Ovary (tissue), 10 donors: ENCODE measurements at places on chromosomes 2 and 18. TPM values are rescaled to one million over a fixed set of nuclear protein-coding genes. Genes with fewer than 3 reads are reported as not detected.

- no peaks in the 10 kb centered on the region for H3K36me3 ChIP-seq
- H3K27me3 ChIP-seq: no peaks in the 10 kb centered on the region
- H3K27ac ChIP-seq: peak overlapping the region; percentile 67
- H3K4me1 ChIP-seq: peaks cover 26% of the 10 kb centered on the region
- H3K4me3 ChIP-seq: no peak overlapping the region
These were observed 131.2 kb downstream of the THADA start for GRCh38 chr2:43464590-43464989.

GRCh38 chr18:12606592-12607315, 51.2 kb downstream of the SPIRE1 start:
- H3K27ac ChIP-seq: no peak overlapping the region
- no peaks in the 10 kb centered on the region for H3K36me3 ChIP-seq
- no peak overlapping the region for H3K4me3 ChIP-seq
- no peaks in the 10 kb centered on the region for H3K4me1 ChIP-seq
- DNase-seq: no peak

DNA sequence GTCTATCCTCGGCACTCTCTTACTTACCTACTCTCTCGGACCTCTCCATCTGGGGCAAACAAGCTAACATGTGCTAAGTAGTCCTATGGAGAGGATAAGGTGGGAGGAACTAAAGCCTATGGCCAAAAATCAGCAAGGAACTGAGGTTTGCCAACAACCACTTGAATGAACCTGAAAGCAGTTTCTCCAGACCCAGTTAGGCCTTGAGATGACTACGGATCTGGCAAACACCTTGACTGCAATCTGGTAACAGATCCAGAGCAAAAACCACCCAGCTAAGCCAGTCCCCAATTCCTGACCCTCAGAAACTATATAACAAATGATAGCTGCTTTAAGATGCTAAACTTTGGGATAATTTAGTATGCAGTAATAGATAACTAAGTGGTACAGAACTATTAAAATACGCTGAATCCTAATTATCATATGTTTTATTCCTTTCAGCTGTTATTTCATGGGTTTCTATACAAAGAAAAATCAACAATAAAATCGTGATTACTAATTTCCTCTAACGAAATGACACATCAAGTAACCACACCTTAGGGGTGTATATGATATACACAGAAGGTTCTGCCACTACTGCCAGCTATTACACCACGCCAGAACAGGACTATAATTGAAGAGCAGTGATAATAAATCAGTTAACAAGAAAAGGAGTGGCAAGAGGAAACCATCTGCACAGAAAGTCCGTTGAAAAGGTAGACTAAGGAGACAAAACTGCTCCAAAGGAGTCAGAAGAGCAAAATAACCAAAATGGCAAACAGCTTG, 3.2 kb downstream of the FARSB start:
- no peaks in the 10 kb centered on the region for H3K36me3 ChIP-seq
- peaks cover 6% of the 10 kb centered on the region for H3K4me1 ChIP-seq
- DNase-seq: no peak

GRCh38 chr2:214816008-214816533, 6.6 kb upstream of the BARD1 start:
- H3K27me3 ChIP-seq: no peaks in the 10 kb centered on the region
- no peak overlapping the region for H3K27ac ChIP-seq
- H3K4me1 ChIP-seq: no peaks in the 10 kb centered on the region
- H3K4me3 ChIP-seq: no peak overlapping the region
- no peaks in the 10 kb centered on the region for H3K36me3 ChIP-seq
- DNase-seq: no peak

- DNase-seq: no peak
- no peak overlapping the region for H3K4me3 ChIP-seq
- no peak overlapping the region for H3K27ac ChIP-seq
- no peaks in the 10 kb centered on the region for H3K36me3 ChIP-seq
- no peaks in the 10 kb centered on the region for H3K4me1 ChIP-seq
- no peaks in the 10 kb centered on the region for H3K27me3 ChIP-seq
These were observed 43.0 kb downstream of the MYO5B start for GRCh38 chr18:50151926-50152325.

- H3K4me1 ChIP-seq: peaks cover 4% of the 10 kb centered on the region
- no peak overlapping the region for H3K27ac ChIP-seq
- H3K27me3 ChIP-seq: no peaks in the 10 kb centered on the region
- H3K36me3 ChIP-seq: no peaks in the 10 kb centered on the region
- no peak overlapping the region for H3K4me3 ChIP-seq
These were observed 43.0 kb downstream of the KLF7 start for GRCh38 chr2:207122651-207123334.

- H3K4me3 ChIP-seq: no peak overlapping the region
- H3K4me1 ChIP-seq: peaks cover 31% of the 10 kb centered on the region
- no peak overlapping the region for H3K27ac ChIP-seq
These were observed 23.9 kb downstream of the SPTBN1 start for GRCh38 chr2:54480025-54480424.

DNA sequence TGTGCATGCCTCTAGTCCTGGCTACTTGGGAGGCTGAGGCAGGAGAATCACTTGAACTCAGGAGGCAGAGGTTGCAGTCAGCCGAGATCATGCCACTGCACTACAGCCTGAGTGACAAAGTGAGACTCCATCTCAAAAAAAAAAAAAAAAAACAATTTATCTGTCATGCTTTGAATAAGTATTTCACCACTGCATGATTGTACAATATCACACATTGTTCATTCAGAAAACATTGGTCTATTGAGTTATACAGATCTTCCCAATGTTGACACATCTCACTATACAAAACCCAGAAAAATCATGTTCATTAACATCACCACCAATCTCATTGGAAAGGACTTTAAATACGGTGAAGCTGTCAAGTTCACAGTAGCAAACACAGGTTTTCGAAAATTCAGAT, 46.8 kb upstream of the PPM1B start:
- DNase-seq: no peak
- no peaks in the 10 kb centered on the region for H3K4me1 ChIP-seq
- no peaks in the 10 kb centered on the region for H3K36me3 ChIP-seq
- H3K27ac ChIP-seq: no peak overlapping the region

DNA sequence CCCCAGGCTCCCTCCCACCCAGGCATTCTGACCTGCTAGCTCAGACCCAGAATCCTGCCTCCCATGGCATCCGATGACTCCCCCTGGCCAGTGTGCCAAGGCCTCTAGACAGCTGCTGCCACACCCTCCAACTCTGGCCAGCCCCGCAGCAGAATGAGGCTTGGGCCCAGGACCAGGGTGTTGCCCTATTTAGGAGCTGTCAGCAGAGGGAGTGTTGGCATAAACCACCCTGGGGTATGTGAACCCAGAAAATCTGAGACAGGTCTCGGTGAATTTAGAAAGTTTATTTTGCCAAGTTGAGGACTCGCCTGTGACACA, 134.3 kb downstream of the KLHL29 start:
- H3K27ac ChIP-seq: no peak overlapping the region
- H3K27me3 ChIP-seq: no peaks in the 10 kb centered on the region
- H3K36me3 ChIP-seq: no peaks in the 10 kb centered on the region
- no peak overlapping the region for H3K4me3 ChIP-seq
- H3K4me1 ChIP-seq: peaks cover 14% of the 10 kb centered on the region

- peaks cover 17% of the 10 kb centered on the region for H3K4me1 ChIP-seq
- DNase-seq: no peak
- H3K4me3 ChIP-seq: no peak overlapping the region
- no peaks in the 10 kb centered on the region for H3K27me3 ChIP-seq
- no peaks in the 10 kb centered on the region for H3K36me3 ChIP-seq
These were observed 1.2 kb upstream of the ALK start for GRCh38 chr2:29922605-29923004.

- no peaks in the 10 kb centered on the region for H3K36me3 ChIP-seq
- no peak overlapping the region for H3K27ac ChIP-seq
- H3K4me3 ChIP-seq: no peak overlapping the region
- no peaks in the 10 kb centered on the region for H3K27me3 ChIP-seq
- no peaks in the 10 kb centered on the region for H3K4me1 ChIP-seq
These were observed 75.9 kb upstream of the SLC35G4 start for GRCh38 chr18:11533513-11533890.

- H3K27ac ChIP-seq: no peak overlapping the region
- no peak for DNase-seq
- H3K27me3 ChIP-seq: no peaks in the 10 kb centered on the region
- no peaks in the 10 kb centered on the region for H3K36me3 ChIP-seq
- no peaks in the 10 kb centered on the region for H3K4me1 ChIP-seq
These were observed 36.1 kb downstream of the MROH2A start for GRCh38 chr2:233814056-233814835.

MDH1B gene
- 4.0 TPM for total RNA-seq

CFC1 gene
- not detected for total RNA-seq

TMEM247 gene
- not detected for total RNA-seq

PLEKHH2 gene
- 36.0 TPM for total RNA-seq

COL5A2 gene
- total RNA-seq: 41.1 TPM

ALK gene
- total RNA-seq: 0.33 TPM

WDFY1 gene
- total RNA-seq: 50.1 TPM

VWA3B gene
- total RNA-seq: 0.99 TPM

DNAH7 gene
- 2.3 TPM for total RNA-seq

G6PC2 gene
- total RNA-seq: not detected
